ENCODE measurements at places on chromosomes 2 and 18.
A peak's percentile ranks its signal among the peaks of the same experiment; 100 is the strongest.

GRCh38 chr2:33011941-33012340 lies 65.2 kb downstream of the LTBP1 start:
- DNase-seq: no peak

DNA sequence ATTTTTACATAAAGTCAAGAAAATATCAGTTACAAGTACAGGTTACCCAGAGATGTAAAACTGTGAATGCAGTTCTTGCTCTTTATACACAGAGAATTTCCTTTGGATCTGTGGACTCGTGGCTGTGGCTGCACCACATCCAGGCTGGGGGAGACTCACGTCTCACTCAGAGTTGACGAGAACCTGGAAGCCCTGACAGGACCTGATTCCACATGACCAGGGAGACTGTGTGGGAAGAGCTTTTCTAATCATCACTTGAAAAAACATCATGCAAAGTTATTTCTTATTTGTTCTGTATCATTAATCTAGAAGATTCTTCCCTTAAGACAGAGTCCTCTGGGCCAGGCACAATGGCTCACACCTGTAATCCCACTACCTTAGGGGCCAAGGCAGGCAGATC lies 1159.0 kb downstream of the RPIA start:
- DNase-seq: no peak

- no peak for DNase-seq
These were observed 17.2 kb upstream of the CSRNP3 start for GRCh38 chr2:165452327-165452726.

DNA sequence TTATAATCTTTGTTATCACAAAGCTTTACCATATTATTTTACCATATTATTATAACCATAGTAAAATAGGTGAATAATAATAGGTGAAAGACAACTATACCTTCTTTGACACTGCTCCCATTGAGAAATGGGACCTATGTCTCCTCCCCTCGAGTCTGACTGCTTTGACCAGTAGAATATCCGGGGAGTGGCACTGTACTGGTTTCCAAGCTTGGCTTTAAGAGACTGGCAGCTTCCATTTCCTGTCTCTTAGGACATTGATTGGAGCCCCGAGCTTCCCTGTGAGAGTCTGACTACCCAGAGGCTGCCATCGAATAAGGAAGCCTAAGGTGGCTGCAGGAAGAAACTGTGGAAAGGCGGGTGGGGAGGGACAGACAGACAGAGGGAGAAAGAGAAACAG lies 40.1 kb upstream of the PLEKHM3 start:
- no peak for DNase-seq

DNA sequence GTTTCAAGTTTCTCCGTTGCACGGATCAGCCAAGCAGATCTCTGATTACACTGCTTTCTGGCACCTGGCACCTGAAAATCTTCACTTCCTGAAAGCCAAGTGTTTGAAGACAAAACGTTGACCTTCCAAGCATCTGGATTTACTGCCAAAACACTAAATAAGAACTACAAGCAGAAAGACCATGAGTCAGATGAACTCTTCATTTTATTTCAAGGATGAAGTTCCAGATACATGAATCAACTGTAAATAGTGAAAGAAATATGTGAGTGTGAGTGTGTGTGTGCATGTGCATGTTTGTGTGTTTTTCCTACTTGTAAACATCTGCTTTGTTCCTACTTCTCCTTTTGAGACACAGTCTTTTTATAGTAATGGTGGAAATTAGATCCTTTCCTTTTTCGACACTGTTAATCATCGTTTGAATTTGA lies 60.0 kb upstream of the DTNA start:
- DNase-seq: no peak

DNA sequence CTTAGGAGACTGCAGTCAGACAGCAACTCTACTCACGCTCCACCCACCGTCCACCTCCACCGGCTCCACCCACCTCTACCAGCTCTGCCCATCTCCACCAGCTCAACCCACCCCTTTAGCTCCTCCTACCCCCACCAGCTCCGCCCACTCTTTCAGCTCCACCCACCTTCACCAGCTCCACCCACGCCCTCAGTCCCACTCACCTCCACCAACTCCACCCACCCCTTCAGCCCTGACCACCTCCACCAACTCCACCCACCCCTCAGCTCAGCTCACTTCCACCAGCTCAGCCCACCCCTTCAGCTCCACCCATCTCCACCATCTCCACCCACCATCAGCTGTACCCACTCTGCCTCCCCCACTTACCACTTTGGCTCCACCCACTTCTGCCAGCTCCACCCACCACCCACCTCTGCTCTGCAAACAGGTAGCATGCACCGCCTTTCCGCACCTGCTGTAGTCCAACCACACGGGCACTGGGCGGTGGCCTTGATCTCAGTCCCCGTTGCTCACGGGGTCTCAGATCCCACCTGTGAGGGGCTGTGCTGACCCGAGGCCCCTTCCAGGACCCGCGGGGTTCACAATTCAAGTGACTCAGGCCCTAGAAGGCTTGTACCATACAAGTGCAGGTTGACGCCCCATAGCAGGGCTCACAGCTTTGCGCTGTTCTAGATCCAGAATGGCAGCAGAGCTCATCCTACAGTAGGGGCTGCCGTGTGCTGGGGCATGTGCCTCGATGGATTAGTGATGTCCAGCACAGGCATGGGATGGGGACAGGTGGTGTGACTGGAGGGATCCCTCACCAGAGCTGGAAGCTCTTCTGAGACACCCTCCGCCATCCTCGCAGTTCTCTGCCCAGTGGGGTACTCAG lies 77.2 kb upstream of the OTOS start:
- DNase-seq: no peak

DNA sequence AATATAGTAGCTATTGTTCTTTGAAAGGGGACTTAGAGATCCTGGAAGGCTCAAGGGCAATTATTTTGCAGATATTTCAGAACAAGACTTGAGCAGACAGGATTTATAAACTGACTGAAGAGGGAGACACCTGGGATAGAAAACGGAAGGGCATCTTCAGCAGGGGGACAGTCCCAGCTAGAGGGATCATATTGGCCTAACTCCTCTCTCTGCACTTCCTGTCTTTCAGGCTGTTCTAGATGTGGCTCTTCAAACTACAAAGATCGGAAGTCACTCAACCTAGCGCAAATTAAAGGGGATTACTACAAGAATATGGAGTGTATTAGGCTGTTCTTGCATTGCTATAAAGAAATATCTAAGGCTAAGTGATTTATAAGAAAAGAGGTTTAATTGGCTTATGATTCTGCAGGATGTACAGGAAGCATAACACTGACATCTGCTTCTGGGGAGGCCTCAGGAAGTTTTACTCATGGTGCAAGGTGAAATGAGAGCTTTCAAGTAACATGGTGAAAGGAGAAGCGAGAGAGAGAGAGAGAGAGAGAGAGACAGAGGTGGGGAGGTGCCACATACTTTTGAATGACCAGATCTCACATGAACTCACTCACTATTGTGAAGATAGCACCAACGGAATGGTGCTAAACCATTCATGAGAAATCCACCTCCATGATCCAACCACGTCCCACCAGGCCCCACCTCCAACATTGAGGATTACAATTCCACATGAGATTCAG lies 5.3 kb upstream of the CTIF start:
- no peak for DNase-seq

DNA sequence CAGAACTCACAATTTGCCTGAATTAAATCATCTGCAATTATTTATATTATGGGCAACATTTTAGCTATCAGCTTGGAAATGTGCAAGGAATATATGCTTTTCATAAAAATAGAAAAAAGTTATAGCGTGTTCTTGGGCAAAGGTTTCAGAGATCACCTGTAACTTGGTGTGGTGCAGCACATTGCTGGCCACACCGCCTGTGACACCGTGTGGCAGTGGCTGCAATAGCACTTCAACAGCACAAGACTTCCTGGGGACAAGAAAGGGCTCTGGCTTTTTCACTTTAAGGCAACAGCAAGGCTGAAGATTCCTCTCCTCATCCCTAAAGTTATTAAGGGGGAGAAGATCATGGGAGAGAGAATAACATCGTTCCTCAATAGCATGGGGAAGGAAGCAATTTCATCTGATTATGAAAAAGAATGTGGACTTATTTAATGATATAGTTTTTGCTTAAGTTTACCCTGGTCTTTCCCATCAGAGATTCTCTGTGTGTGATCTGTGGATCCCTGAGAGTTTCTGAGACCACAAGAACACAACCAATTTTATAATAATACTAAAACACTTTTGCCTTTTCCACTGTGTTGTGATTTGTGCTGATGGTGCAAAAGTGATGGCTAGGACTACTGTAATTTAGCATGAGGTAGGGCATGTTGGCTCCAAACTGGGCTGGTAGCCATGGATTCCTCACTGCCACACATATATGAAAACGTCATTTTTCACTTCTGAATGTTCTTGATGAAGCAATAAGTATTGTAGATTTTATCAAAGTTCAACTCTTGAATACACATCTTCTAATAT lies 15.0 kb upstream of the SERPINB3 start:
- no peak for DNase-seq

GRCh38 chr18:54684784-54685183 lies 93.7 kb downstream of the DYNAP start:
- DNase-seq: no peak

DNA sequence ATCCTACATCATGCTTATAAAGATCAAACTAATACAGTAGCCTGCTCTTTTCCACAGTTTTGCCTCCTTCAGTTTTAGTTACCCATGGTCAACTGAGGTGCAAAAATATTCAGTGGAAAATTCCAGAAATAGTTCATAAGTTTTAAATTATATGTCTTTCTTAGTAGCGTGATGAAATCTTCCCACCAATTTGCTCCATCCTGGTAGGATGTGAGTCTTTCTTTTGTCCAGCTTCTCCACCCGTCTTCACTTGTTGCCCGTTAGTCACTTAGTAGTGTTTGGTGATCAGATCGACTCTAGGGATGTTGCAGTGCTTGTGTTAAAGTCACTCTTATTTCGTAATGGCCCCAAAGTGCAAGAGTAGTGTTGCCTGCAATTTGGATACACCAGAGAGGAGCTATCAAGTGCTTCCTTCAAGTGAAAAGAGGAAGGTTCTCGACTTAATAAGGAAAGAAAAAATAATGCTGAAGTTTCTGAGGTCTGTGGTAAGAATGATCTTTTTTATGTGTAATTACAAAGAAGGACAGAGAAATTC lies 57.0 kb downstream of the CEP192 start:
- DNase-seq: no peak

GRCh38 chr2:219003267-219003634 lies 10.0 kb upstream of the CRYBA2 start:
- no peak for DNase-seq

- DNase-seq: peak; percentile 95
These were observed 217.9 kb upstream of the PID1 start for GRCh38 chr2:229489016-229489415.

- no peak for DNase-seq
These were observed 936.1 kb upstream of the ACVR2A start for GRCh38 chr2:146908776-146909175.

DNA sequence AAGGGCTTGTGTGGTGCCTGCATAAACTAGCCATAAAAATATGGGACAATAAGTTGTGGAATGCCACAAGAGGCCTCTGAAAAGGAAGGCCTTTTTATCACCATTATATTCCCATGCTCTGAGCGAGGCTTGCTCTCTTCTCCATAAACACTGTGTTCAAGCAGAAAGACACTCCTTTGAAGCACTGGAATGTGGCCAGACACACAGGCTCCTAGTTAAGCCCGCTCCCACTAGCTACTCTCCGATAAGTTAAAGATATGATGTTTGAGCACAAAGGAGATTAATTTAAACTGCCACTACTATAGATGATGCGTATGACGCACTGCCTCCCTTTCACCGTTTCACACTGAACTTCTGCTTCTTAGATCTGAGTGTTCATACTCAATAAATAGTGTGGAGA lies 188.7 kb upstream of the TWIST2 start:
- DNase-seq: no peak

DNA sequence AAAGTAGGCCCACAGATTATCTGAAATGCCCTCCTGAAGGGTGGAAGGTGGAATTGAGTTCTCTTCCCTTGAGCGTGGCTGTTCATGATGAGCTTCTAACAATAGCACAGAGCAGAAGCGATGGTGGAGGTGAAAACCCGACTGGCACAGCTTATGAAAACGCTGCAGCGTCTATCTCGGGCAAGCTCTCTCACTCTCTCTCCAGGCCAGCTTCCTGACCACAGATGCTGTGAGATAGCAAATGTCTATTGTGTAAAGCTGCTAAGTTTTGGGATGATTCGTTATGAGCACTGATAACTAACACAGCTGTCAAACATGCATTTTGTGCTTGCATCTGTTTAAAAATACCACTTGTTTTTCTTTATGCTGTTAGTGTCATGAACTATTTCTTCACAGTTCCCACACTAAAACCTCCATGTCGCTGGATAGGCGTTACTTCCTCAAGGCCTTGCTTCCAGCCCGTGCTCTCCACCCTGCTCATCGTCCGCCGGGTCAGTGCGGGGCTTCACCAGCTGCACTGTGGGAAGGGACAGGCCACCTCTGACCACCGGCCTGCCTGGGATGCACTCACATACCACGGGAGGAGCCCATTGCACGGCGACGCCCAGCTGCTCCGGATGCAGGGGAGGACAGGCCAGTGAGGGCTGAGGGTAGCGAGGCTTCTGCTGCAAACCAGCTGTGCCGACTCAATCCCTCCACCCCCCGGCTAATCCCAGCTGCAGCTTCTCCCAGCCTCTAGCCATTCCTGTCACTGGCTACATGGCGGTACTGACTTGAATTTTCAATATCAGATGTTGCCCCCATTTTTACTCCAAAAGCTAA lies 60.0 kb upstream of the OTOS start:
- no peak for DNase-seq

DNA sequence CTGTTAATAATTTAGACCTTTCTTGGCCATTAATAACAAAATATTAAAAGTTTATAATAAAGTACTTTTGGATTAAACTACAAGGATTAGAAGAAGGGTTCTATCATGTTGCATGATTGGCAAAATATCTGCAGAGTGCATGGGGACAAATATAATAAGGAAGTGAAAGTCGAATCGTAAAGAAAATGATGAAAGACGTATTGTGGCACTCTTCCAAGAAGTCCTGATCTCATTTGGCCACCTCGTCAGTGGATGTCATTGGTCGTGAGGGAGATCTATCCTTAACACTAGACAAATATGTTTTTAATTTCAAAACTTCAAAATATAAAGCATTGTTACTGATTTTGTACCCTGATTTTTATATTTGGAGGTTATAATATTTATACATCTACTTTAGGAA lies 197.7 kb upstream of the STON1 start:
- no peak for DNase-seq

DNA sequence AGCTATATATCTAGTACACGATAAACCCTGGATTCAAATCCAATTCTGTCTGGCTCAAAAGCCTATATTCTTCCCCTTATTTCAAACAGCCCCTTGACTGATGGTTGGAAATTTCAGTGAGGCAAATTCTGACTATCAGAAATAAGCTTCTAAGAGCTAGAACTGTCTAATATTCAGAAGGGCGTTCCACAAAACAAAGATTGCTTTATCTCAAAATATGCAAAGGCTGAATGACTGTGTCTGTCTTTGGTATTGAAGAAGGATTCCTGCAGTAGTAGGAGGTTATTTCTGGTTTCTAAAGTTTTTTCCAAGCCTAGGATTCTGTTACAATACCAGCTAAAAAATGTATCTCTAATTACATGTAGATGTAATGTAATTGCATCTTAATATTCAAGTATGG lies 31.1 kb downstream of the DRC1 start:
- no peak for DNase-seq

Data from RCC 7860 (cell line).